ENCODE measurements at places on chromosomes 12 and 14.

DNA sequence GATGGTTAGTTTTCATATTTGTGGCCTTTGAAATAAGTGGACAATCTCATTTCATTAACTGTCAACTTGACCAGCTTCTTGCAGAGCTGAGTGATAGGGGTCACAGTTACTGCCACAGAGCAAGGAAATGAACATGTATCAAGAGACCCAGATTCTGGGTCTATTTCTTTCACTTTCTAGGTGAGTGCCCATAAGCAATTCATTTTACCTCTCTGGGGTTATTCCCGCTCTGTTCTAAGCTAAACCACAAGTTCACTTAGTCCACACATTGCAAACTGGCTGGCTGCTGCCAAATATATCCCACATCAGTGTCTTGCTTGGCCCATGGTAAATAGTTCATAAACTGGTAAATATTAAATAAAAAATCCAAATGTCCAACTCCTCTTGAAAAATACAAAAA is 29.9 kb downstream of the GPHB5 start:
- no peak for DNase-seq

GRCh38 chr12:31860401-31860800 is 98.8 kb upstream of the RESF1 start:
- no peak for DNase-seq

GRCh38 chr14:68309616-68310015 is 483.3 kb downstream of the ZFP36L1 start:
- no peak for DNase-seq

DNA sequence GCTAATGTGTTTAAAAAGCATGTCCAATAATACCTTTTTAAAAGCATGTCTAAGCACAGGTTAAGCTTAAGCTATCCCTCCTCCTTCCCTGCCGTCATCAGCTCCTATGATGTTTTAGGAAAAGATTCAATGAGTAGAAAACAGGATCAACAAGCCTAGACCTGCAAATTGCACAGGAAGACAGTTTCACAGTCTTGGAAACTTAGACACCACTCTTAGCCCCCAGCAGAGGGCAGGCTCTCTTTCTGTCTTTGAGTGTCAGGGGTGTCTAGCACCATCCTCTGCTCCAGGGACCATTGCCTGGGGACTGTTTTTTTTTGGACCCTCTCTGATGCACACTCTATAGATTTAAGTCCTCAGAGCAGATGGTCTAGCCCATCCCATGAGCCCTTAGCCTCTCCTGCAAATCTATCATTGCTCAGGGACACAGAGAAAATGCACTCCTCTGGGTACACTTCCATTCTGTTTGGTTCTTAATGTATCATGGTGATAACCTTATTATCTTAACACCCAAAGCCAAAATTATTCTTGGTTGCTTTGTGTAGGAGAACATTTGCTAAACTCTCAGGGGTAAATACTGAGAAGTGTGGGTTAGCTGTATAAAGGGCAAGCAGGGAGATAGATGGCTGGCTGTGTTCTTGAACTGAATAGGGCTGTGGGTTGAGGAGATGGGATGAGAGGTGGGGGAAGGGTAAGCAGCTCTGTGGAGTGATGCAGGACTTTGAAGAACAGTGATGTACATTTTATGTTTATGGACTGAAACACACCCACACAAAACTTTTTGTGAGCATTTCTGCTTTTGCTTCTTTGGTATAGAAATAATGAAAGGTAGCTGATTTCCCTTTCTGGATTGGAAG is 259.9 kb upstream of the DDHD1 start:
- DNase-seq: no peak

DNA sequence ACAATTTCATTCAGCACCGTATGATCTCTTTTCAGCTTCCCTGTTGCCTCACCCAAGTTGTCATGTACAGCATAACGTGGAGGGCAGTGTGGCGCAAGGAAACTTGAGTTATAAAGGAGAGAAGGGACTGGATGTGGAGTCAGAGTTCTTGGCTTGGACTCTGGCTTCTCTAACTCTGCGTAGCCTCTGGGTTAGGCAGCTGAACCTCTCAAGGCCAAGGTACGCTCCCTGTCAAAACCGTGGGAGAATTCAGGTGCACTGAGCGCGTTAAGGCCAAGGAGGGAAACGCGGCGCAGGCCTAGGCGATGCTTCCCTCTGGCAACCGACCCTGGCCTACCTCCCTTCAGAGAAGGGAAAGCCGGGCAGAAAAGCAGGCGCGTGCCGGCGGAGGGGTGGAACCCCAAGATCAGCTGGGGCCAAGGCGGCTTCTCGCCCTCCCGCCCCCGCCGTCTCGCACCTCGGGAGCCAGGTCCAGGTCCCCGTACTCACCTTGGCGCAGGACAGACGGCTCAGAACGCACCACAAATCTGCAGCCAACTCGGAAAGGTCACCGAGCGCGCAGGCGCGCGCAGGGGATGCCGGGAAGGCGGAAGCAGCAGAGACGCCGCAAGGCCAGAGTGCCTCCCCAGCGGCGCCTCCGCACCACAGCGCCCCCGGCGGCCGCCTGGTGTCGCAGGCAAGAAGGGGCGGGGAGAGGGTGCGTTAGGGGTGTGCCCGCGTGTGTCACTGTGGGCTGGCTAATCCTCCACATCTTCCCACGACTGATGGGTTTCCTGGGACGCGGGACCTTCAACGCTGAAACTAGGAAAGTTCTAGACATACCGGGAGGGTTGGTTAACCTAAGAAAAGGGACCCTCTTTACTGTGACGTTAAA is 7.0 kb upstream of the TDRD9 start:
- DNase-seq: peak; percentile 93

DNA sequence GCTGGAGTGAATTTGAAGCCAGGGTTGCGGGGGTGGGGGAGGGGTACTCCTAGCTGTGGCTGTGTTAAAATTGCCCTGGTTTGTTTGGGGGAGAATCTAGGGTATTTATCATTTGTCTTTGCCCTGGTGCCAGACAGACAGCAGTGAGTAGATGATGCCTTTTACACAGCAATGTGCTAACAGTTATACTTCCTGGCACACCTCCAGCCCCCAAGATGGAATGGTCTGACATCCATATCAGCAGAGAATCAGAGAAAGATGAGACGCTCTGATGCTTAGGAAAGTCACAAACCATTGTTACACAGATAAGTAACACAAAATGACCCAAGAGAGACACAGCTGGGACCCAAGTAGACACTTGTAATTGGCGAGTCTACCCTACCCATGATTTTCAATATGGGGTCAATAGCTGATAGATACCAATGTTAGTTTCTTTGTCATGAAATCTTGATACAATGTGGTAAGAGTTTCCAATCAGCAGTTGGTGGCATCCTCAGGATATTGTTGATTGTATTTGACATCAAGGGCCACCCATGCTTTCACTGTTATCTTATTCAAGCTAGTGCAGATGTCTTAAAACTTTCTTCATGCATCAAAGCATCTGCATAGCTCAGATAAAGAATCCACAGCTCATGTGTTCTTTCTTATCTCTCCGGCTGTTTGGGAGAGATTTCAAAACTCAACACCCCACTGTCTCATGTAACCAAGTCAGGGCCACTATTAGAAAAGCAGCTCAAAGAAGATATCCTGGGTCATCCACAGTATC is 2.6 kb upstream of the PRKAB1 start:
- no peak for DNase-seq

DNA sequence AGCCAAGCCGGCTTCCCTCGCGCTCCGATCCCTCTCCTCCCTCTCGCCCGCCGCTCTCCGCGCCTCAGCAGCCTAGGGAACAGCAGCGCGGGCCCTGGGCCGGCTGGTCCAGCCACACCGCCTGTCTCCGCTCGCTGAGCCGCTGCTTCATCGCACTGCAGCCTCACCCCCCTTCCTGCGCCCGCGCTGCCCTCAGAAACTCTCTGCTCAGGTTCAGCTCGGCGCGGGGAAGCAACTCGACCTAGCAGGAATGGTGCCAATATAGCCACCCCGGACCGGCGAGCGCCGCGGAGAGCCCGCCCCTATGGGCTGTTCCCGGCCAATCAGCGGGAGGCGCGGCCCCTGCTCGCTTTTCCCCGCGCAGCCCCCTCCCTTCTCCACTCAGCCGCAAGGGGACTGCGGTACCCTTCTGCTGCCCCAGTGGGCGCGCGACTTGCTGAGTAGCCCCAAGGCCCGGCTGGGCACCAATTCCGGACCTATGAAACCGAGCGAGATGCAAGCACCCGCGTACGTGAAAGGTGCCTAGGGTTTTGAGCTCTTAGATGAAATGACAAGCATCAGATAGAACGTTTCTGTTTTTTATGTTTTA is at the start of gene ADAMTS20:
Gene ADAMTS20 (minus strand): TSS at position 233 of the 589 bp plus-strand sequence. CDS start 282 bp downstream, outside the sequence.
- peak; percentile 97 for DNase-seq

DNA sequence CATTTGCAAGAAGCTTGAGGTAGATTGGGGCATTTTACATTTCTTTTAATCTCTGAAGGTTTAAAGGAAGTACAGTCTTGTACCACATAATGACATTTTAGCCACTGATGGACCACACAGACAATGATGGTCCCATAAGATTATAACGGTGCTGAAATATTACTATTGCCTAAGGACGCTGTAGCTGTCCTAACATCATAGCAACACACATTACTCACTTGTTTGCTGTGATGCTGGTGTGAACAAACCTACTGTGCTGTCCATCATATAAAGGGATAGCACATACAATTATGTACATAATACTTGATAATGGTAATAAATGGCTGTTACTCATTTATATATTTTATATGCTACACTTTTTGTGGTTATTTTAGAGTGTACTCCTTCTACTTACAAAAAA is 127.1 kb upstream of the CPNE8 start:
- DNase-seq: no peak

- no peak for DNase-seq
Measured at GRCh38 chr14:46137786-46138185, 513.8 kb downstream of the RPL10L start.

- no peak for DNase-seq
Measured at GRCh38 chr14:58755031-58755925, 117.5 kb downstream of the DACT1 start.

- DNase-seq: no peak
Measured at GRCh38 chr14:65432361-65432948, 19.9 kb downstream of the FUT8 start.

DNA sequence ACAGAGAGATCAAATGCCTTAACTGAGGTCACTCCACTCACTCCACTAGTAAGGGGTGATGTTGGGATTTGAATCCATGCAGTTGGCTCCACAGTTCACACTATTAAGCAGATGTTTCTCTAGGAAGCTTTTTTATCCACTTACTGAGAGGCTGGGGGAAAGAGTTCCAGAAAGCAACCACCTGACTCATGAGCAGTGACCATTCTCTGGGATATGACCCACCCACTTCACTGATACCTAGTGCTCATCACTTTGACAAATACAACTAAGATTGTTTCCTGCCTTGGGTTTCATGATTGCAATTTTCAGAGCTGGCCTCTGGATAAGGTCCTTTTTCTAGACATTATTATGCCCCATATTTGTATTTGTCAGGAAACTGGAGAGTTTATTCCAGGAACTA is 152.1 kb upstream of the PLEKHG7 start:
- no peak for DNase-seq

DNA sequence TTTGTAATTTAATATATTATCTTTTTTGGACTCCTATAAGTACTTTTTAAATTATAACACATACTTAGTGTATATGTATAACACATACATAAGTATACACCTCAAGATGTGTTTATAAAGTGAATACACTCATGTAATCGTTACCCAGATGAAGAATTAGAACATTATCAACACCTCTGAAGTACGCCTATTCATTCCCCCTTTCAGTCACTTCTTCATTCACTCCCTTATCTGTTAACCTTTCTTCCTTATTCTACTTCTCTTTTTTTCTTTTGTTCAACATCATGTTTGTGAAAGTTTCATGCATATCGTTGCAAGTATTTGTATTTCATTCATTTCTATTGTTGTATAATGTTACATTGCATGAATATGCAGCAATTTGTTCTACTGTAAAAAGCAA is 98.5 kb downstream of the ARID2 start:
- DNase-seq: no peak

DNA sequence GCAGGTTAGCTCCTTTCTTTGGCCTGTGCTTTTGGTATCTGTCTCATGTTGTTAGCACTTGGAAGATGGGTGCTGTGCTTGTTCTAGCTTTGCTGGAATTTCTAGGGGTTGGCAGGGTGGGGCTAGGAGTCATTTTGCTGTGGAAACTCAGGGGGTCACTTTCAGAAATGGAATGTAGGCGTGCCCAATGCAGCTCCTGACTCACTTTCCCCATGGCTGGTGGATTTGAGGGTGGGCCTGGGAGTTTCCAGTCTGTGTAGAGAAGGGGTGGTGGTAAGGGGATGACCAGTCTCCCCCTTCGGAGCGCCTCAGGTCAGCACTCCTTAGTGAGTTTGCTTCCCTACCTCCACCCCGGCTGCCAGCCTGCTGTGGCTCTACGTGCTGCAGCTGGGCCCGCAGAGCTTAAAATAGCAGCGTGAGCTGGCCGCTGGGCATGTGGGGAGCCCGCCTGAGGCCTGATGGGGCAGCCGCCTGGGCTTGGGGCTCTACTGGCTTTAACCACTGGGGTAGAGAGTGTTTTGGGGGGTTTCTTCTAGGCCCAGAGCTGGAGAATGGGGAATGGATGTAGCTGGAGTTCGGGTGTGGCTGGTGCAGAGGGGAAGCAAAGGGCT is 108.2 kb downstream of the TSPAN9 start:
- no peak for DNase-seq

- no peak for DNase-seq
Measured at GRCh38 chr12:50555471-50555885, 50.7 kb downstream of the DIP2B start.

GRCh38 chr12:106841510-106842302 is 67.2 kb downstream of the RIC8B start:
- DNase-seq: no peak

DNA sequence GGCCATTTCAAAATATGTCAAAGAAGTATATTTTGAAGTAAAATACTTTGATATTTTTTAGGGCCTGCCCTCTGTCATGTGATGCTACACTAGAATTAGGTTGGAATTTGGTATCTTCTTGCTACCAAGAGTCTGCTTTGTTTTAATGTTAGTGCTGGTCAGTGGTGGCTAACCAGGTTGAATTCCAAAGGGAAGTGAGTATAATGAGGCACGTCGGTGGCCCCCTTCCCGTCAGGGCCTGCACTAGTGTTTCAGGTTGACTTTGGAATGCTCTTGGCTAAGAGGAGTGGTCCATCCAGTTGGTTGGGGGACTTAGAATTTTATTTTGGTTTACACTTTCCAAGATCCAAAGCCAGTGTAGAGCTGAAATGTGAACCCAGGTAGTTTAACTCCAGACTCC is 185.4 kb downstream of the NOVA1 start:
- no peak for DNase-seq

DNA sequence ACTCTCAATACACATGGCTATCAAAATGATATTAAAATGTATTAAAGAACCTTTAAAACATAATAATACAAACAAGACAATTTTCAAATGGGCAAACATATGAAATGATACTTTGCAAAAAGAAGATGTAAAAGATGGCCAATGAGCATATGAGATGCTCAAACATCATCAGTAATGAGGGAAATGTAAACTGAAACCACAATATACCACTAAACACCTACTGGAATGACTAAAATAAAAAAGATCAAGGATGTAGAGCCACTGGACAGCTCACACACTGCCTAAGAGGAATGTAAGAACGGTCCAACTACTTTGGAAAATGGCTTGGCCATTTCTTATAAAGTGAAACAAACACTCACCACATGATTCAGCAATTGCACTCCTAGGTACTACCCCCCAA is 97.2 kb upstream of the BBS10 start:
- no peak for DNase-seq

Measured in H9 (cell line).